ENCODE measurements at places on chromosomes 6 and 20.

DNA sequence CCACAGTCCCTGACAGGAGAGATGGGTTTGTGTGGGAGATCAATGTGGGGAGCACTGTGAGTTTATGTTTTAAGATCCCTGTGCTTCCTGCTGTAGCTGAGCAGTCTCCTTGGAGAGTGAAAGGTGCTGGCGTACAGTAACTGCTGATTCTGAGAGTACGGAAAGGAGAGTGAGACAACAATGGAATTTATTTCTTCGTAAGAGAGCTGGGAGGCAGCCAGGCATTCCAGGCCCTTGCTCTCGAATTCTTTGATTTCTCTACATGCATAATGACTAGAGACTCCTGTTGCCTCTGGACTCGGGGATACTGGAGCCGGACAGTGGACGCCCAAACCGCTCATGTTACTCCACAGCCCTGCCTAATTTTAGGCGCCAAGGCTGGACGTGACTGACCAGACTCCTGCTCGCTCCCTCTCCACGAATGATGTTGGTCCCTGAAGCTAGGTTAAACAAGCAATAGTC lies 131.0 kb upstream of the PHACTR1 start:
- no peak for DNase-seq

- no peak for DNase-seq
These were observed 13.5 kb downstream of the THBS2 start for GRCh38 chr6:169240125-169240524.

GRCh38 chr20:43513372-43513930 lies 6.0 kb downstream of the L3MBTL1 start:
- no peak for DNase-seq

DNA sequence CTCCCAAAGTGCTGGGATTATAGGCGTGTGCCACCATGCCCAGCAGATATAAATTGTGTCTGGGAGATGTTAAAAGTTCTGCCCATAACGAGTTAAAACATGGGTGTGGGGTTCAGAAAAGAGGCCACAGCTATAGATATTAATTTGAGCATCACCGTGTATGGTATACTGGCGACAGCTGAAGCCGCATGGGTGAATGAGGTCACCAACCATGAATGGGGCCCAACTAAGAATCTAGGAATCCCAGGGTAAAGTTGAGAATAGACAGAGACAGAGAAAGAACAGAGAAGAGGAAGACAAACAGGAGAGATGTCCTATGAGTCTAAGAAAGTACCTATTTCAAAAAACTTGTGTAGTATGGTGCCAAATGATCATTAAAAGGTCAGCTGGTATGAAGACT lies 50.9 kb downstream of the ILRUN start:
- no peak for DNase-seq

DNA sequence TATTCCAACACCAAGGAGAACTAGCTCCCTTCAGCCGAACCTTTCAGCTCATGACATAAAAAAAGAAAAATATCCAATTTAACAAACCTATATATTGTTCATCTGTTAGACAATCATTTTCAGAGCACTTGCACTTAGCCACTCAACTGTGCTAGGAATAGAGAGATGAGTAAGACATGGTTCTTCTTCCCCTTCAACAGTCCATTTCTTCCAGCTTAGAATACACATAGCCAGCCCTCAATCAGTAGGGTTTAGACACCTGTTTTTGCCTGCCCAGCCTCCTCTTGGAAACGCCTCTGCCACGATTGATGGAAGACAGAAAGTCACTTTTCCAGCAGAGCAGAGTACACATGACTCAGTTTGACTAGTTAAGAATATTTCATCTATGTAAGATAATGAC lies 21.8 kb downstream of the ADNP start:
- DNase-seq: no peak

GRCh38 chr20:11719153-11719552 lies 198.5 kb upstream of the BTBD3 start:
- DNase-seq: no peak

- DNase-seq: no peak
These were observed 108.3 kb downstream of the TNFAIP3 start for GRCh38 chr6:137975188-137975940.

- no peak for DNase-seq
These were observed 13.9 kb downstream of the HDGFL1 start for GRCh38 chr6:22583230-22583629.

DNA sequence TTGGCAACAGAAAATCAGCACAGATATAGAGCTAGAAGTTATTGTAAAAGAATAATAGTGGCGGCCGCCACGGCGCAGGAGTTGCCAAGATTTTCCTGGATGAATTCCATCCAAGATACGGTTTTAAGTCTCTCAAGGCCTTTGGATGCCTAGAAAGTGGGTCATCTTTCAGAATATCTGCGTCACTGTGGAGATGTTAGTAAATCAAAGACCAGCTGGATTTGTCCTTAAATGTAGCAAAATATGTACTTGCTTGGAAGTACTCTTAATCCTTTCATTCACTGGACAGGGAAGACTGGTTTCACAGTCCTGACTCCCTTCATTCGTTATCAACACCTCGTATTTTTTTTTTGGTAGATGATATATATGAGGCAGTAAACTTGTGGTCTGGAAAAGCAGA lies 83.0 kb downstream of the SLC22A3 start:
- no peak for DNase-seq

- no peak for DNase-seq
These were observed 11.2 kb downstream of the TAF4 start for GRCh38 chr20:62054451-62054953.

- DNase-seq: no peak
These were observed at the start of gene ALDH8A1 for GRCh38 chr6:134949927-134950326. Gene ALDH8A1 (minus strand): TSS chr6:134950101. CDS start chr6:134950053, 48 bp downstream.

DNA sequence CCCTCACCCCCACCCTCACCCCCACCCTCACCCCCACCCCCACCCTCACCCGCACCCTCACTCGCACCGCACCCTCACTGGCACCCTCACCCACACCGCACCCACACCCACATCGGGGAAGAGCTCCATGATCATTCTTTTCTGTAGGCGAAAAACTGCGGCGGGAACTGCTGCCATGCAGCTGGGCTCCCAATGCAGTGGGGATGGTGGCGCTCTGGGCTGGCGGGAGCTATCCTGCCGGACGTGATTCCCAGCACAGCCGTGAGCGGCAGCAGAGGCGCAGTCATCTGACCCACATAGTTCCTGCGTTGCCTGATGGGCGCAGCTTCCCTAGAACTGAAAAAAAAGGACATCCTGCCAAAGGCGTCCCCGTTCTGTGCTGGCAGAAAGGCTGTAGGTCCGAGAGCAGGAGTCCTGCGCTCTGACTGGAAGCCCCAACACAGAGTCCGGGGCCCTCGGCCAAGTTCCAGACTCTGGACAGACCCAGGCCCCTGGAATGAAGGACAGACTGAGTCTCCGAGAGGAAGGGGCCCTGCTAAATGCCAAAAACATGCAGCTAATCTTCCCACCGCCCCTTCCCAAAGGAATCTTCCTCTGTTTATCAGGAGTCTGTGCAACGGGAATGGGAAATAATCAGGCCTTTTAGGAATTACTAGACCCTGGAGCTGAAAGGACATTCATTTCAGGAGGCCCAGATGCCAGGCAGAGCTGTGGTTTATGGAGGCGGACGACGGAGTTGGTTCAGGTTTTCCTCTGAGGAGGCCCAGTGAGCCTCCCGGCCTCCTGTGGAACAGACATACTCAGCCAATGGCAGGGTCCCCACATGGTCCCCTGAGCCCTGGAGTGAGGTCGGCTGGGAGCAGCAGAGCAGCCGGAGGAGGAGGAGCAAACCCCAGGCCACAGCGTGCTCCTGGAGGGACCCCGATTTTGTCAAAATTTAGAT lies 14.1 kb upstream of the TCFL5 start:
- no peak for DNase-seq

DNA sequence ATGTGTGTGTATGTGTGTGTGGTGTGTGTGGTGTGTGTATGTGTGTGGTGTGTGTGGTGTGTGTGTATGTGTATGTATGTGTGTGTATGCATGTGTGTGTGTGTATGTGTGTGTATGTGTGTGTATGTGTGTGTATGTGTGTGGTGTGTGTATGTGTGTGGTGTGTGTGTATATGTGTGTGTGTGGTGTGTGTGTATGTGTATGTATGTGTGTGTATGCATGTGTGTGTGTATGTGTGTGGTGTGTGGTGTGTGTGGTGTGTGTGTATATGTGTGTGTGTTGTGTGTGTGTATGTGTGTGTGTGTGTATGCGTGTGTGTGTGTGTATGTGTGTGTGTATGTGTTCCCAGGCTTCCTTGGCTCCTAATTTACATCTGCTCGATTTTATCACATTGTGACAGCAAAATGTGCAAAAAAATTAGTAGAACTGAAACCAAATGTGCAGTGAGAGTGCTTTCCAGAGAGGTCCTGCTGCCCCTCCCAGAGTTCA lies 234.5 kb downstream of the BMP7 start:
- no peak for DNase-seq

DNA sequence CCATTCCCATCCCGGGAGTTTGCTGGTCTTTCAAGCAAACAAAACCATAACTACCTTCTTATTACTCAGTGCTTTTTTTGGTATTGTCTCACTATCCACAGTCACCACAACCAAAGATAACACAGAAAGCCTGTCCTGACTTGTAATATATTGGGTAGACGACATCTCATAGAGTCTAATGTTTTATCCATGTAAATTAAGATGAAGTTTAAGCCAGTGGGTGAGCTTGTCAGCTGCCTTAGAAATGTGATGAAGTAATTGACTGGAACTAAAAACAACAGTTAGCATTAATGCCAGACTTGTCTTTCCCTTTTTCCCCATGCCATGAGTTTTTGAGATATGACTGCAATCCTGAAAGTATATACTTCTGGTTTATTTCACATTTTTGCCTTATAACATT lies 282.7 kb upstream of the PRDM1 start:
- no peak for DNase-seq

DNA sequence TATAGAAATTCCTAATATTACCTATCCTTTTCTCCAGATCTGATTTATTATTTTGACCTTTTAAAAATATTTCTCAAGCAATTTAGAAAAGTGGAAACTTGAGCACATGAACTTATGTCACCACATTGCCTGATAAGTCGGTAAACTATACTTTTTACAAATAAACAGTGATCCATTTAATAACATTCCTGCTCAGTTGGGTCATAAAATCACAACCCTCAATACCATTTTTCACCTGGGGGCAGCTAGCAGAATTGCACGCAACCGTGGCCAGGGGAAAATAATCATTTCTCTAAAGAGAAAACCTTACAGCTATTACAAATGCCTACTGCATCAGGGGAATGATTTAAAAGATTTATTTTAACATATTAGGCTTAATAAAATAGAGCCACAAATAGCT lies 614.5 kb downstream of the PHF3 start:
- DNase-seq: no peak

- DNase-seq: no peak
These were observed 96.6 kb upstream of the MAN1A1 start for GRCh38 chr6:119446115-119446554.

DNA sequence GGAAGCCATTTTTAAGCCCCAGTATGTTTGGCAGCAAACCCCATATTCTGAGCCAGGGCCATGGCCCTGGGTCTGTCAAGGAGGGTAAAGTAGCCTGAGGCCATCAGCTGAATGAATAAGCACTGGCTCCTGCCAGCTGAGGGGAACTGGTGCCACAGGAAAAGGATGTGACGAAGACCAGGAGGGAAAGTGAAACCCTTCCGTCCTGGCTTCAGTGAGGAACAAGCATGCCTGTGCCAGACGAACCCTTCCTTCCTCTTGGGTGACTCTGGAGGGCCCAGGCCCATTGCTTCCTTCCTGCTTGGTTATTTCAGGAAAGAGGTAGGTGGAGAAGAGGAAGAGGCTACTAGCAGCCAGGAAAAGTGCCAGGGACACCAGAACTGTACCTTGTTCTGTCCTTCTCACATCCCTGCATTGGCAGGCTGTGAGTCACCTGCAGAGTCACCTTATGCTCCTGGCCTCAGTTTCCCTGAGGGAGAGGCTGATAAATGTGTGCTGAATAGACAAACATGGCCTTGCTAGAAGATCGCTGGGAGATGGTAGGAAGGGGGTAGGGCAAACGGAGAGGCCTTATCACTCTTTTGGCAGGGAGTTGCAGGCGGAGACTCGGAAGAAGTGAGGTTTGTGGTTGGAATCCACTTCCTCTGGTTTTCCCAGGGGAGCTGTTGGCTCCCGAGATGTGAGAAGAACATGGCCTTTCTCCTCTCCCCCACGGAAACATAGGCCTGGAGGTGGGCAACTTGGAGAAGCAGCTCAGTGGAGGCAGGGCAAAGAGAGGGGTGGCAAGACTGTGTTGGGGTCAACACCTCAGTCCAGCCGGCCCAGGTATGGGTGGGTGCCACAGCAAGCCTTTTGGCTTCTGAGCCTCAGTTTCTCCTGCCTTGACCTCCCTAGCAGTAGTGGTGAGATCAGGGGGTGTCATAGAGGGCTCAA lies 37.4 kb downstream of the COX4I2 start:
- DNase-seq: no peak

GRCh38 chr20:57493091-57493615 lies 31.8 kb downstream of the CTCFL start:
- DNase-seq: no peak

DNA sequence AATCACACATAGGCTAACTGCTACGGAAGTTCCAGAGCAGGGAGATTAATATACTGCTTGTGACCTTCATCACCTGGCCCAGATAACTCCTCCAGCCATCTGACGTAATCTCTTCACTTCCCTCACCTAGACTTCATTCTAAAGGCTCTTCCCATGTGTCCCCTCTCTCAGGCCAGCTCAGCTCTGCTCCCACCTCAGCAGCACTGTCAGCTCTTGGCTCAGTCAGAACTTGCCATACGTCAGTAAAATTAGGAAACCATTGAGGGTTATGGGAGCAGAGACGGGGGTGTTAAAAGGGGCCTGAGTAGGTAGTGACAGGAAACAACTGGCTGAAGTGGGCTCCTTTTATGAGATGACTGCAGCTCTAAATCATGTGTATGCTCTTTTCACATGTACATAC lies 101.5 kb downstream of the KIF6 start:
- DNase-seq: no peak
